Pulmonary artery endothelial cell (primary cell): ENCODE measurements at places on chromosomes 11 and 22. TPM values are rescaled to one million over a fixed set of nuclear protein-coding genes. Genes with fewer than 3 reads are reported as not detected.

Gene MYBPC3
- not detected in 2 replicates for total RNA-seq

Gene ASCC2
- total RNA-seq: 26.8 and 28.8 TPM in 2 replicates

Gene OR5AK2
- not detected in 2 replicates for total RNA-seq

Gene ACAT1
- 88.2 and 95.6 TPM in 2 replicates for total RNA-seq

Gene CYP2D6
- 0.13 and 0.14 TPM in 2 replicates for total RNA-seq

Gene TTC38
- 27.6 and 28.2 TPM in 2 replicates for total RNA-seq

Gene OR8G1
- not detected in 2 replicates for total RNA-seq

Gene RIN1
- total RNA-seq: 4.7 and 6.4 TPM in 2 replicates

Gene C11orf16
- not detected in 2 replicates for total RNA-seq
